ENCODE measurements at places on chromosomes 6 and 20.
A peak's percentile ranks its signal among the peaks of the same experiment; 100 is the strongest.

DNA sequence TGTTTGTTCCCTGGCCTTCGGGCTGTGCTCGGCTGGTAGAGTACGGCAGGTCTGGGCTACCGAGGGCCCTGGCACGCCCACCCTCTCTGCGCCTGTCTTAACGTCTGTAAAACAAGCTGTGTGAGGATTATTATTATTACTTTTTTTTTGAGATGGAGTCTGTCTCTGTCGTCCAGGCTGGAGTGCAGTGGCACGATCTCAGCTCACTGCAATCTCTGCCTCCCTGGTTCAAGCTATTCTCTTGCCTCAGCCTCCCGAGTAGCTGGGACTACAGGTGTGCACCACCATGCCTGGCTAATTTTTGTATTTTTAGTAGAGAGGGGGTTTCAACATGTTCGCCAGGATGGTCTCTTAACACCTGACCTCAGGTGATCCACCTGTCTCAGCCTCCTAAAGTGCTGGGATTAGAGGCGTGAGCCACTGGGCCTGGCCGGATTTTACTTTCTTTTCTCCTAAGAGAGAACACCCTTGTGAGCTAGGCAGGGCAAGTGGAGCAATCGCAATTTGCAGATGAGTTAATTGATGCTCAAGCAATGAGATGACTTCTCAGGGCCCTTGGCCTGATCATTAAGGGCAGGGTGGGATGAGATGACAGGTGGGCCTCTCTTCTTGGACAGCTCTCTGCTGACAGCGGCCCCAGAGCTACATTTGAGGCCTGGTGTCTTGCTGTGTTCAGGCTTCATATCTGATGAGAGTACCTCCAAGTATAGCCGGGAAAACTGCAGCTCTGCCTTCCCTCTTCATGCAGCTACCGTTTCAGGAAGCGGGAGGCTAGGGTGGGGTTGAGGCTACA is 859 bp upstream of the SMIM29 start:
- DNase-seq: peak; percentile 39

DNA sequence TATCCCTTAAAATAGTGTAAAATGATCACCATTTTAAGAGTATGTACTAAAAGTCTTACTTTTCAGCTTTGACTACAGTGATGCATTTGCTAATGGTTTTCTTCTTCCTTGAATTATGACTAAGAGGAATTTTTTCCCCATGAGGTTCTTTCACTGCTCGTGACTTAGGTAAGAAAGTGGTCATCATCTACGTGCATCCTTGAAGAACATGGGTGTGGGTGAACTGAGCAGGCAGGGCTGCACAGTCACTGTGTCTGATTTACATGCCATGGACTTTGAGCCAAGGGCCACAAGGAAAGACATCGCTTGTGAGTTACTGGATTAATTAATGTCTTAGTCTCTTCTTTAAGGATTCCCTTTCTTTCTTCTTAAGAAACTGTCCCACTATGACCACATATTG is 33.3 kb downstream of the NQO2 start:
- no peak for DNase-seq

GRCh38 chr6:90219209-90219985 is 77.2 kb downstream of the BACH2 start:
- peak; percentile 91 for DNase-seq

DNA sequence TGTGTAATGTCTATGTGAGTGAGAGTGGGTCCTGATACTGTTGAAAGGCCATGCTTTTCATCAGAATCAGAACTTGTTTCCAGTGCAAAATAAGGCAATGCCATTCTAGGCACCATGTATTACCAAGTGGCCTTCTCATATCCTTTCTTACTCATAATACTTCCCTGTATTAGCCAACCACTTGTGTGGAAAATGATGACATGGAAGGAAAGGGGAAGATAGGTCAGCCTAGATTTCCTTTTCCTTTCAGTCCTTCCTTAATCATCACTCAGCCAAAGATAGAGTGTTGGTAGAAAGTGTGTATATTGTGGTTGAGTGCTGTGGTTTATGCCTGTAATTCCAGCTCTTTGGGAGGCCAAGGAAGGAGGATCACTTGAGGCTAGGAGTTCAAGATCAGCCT is 158.6 kb upstream of the PREP start:
- DNase-seq: no peak

All from NCI-H1694 (cell line).